ENCODE measurements at places on chromosomes 13 and 19.
A peak's percentile ranks its signal among the peaks of the same experiment; 100 is the strongest.

GRCh38 chr19:10625762-10626138, 397 bp downstream of the SLC44A2 start:
- DNase-seq = no peak

- DNase-seq = no peak
Measured at GRCh38 chr19:41844601-41845000, at the start of gene LYPD4. TSS of gene LYPD4 (minus strand) at chr19:41844683. CDS start at chr19:41839285, 5,398 bp downstream.

GRCh38 chr13:67133476-67133875, 96.7 kb downstream of the PCDH9 start:
- no peak for DNase-seq

DNA sequence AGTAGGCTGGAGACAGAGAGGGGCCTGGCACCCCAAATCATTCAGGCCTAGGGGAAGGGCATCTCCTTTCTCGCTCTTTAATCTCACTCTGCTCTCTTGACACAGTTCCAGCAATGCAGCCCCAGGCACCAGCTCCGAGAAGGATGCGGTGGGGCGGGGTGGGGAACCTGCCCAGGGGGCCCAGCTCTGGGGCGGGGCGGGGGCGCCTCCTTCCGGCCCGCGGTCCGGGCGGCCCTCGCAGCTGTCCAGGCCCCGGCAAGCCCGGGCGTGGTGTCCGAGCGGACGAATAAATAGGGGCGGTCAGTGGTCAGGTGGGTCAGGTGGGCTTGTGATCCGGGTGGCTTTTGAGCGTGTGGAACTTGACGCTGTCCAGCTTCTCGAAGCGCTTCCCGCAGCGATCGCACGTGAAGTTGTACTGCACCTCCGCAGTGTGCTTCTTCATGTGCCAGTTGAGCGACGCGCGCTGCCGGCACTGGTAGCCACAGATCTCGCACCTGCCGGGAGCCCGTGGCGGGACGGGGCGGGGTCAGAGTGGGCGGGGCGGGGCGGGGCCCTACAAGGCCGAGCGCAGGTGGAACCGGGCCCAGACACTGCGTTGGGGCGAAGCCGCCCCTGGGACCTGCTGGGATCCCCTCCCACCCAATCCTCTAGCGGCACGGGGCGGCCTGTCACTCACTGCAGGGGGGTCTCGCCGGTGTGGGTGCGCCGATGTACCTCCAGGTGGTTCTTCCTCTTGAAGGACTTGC, 2.7 kb upstream of the ELAVL3 start:
- DNase-seq = no peak

GRCh38 chr13:75437582-75438318, 44.2 kb downstream of the TBC1D4 start:
- DNase-seq = no peak

GRCh38 chr19:19514881-19515641, at the start of gene TSSK6:
TSS of gene TSSK6 (minus strand) at chr19:19515548. CDS start at chr19:19515427, 121 bp downstream.
- no peak for DNase-seq

- peak; percentile 50 for DNase-seq
Measured at GRCh38 chr19:23070353-23071146, 46.3 kb upstream of the ZNF730 start.

GRCh38 chr19:1856698-1857603, 6.4 kb downstream of the KLF16 start:
- peak; percentile 78 for DNase-seq

GRCh38 chr13:38308736-38309135, 40.9 kb upstream of the UFM1 start:
- DNase-seq = no peak

GRCh38 chr13:105984236-105984635, 551.2 kb downstream of the EFNB2 start:
- no peak for DNase-seq

GRCh38 chr19:45117167-45117594, 24.2 kb downstream of the PPP1R37 start:
- peak; percentile 83 for DNase-seq

GRCh38 chr13:30464496-30465342, 1.0 kb downstream of the HMGB1 start:
- peak; percentile 85 for DNase-seq

DNA sequence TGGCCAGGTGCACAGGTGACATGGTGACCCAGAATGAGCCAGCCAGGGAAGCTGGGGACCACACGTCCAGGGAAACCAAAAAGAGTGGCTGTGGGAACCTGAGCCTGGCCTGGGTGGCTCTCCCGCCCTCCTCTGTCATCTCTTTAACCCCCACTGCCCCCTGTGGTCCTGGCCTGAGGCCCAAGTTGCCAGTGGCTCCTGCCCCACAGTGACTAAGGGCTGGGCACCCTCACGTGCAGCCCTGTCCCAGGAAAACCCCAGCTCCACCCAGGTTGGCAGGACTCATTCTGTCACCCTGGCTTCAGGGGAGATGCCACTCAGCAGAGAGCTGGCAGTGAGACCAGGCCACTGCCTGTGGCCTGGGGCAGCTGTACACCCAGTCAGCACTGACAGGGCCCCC, 30.6 kb upstream of the ISYNA1 start:
- DNase-seq = no peak

GRCh38 chr13:69935043-69935442, 172.6 kb upstream of the ATXN8OS start:
- no peak for DNase-seq

DNA sequence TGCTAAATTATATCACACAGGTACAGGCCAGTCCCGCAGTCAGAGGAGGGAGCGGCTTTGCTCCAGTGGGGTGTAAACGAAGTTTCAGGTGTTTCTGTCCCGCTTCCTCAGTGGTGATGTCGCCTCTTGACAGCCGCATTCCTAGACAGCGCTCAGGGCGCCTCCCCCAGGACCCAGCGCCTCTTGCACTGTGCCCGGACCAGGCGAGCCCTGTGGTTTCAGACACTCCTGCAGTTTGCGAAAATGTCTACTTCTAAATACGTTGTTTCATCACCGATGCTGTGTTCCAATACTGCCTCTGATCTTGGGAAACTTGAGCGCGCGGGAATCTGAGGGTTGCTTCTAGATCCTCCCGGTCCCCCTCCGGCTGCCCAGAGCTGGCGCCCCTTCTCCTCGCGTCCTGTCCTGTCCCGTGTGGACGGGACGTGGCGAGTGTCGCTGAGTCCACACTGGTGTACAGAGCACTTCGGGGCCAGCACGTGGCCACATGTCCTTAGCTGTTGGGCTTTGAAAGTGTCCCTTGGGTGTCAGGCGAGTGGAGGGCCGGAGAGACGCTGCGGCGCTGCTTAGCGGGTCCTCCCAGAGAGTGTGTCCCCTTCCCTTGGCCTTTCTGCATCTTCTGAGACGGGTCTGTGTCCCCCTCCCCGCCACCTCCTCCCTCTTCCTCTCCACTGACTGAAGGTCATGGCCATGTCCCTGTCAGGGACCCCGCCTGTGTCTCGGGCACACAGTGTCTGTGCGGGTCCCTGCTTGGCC, 14.6 kb upstream of the RPS15 start:
- DNase-seq = no peak

Measured in activated CD8-positive, alpha-beta memory T cell treated with anti-CD3 and anti-CD28 coated beads, Interleukin-2, amount 50 U/mL, for 48 hours (primary cell).